ENCODE measurements at places on chromosomes 3 and 15. TPM values are rescaled to one million over a fixed set of nuclear protein-coding genes. Genes with fewer than 3 reads are reported as not detected.

TM6SF1 gene
- 0.81 TPM for total RNA-seq

GOLGA6L9 gene
- total RNA-seq = 0.88 TPM

RAB27A gene
- total RNA-seq = 16.7 TPM

CCDC39 gene
- not detected for total RNA-seq

GPR87 gene
- total RNA-seq = not detected

GRCh38 chr3:72102112-72102616, 317.2 kb upstream of the PROK2 start:
- no peak for DNase-seq

GRCh38 chr3:64666171-64666588, 21.6 kb downstream of the ADAMTS9 start:
- no peak for DNase-seq

- peak; percentile 67 for DNase-seq
Measured at GRCh38 chr3:46948830-46949671, 27.5 kb downstream of the CCDC12 start.

DNA sequence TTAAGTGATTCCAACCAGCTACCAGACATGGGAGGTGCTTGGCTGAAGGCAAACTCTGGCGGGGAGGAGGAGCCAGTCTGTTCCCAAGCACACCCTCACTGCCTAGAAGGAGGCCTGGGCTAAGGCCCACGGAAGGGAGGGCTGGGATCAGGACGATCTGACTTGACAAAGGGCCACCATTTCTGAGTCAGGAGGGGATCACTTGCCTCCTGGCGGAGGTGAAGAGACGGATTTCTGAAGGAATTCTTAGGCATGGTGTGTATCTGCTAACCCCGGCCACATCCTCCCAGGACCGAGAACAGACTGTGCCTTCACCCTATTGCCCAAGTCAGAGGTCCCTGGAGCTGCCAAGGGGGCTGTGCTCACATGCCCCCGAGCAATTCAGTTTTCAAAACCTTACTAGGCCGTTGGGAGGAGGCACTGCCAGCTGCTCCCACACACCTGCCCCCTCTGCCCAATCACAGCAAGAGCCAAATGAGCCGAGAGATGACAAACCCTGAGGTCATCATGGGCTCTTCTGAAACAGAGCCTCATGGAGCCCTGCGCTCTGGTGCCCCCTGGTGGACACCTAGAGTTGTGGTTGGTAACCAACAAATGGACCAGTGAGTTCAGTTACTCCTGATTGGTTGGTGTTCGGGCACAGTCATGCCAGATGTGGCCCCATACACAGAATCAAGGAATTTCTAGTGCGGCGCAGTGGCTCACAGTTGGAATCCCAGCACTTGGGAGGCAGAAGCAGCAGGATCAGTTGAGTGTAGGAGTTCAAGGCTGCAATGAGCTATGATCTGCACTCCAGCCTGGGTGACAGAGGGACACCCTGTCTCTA, 6.5 kb upstream of the TNK2 start:
- DNase-seq = peak; percentile 93

KY gene
- total RNA-seq = not detected

TRANK1 gene
- total RNA-seq = 27.1 TPM

DNA sequence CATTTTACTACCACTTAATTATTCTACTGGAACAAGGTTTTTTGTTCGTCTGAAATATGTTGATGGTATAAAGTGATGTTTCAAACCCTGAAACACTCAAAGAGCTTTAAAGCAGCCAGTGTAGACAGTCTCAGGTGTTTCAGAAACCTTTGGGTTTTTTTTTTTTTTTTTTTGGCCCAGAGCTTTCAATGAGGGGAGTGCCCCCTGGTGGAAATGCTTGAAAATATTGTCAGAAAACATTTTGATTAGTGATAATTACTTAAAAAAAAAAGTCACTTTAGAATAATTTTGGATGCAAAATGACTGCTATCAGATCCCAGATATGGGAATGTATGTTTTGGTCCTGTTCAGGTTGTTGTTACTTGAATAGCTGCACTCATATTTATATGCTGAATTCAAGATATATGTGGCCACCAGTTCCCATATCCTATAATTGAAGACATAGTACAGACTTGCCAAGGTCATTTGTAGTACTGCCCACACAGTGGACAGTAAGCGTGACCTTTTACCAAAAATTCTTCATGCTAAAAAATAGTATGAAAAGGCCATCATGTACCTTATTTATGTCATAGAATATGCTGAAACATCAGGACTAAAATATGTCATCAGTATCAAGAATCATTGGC, 35.9 kb downstream of the SATB1 start:
- no peak for DNase-seq

DNA sequence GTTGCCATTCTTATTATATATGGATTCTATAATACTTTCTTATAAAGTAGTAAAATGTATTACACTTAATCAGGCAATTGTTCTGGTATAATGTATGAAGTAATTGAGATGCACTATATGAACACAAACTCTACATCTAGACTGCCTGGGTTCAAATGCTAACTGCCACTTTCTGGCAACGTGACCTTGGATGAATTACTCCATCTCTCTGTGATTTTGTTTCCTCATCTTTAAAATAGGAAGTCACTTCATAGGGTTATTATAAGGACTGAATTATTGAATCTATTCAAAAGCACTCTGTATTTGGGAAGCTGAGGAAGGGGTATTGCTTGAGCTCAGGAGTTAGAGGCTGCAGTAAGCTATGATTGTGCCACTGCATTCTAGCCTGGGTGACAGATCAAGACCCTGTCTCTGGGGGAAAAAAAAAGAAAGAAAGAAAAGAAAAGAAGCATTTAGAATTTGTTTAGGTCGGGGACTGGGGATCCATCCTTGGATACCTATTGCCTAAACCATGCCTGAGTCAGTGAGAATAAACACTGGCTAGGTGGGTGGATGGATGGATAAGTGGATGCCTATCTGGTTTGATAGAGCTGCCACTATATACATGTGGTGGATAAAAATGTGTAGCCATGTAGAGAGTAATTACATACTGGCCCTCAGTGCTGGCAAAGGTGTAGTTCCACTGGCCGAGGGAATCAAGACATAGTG, 2.5 kb downstream of the TM4SF1 start:
- DNase-seq = no peak

SEMA6D gene
- total RNA-seq = 2.7 TPM

DNA sequence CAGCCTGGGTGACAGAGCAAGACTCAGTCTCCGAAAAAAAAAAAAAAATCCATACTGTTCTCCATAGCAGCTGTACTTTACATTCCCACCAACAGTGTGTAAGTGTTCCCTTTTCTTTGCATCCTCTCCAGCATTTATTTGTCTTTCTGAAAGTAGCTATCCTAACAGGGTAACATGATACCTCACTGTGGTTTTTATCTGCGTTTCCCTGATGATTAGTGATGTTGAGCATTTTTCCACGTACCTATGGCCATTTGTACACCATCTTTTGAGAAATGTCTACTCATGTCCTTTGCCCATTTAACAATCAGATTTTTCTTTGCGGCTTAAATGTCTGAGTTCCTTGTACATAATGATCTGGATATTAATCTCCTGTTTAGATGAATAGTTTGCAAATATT, 119.3 kb downstream of the RFX7 start:
- no peak for DNase-seq

- no peak for DNase-seq
Measured at GRCh38 chr3:141840737-141841544, 35.5 kb upstream of the ATP1B3 start.

CADPS gene
- total RNA-seq = 0.10 TPM

GRCh38 chr15:40160689-40161688, at the start of gene BUB1B:
Gene BUB1B, plus strand, starts transcription at chr15:40161069. Its CDS starts 152 bp downstream, at chr15:40161221.
- DNase-seq = peak; percentile 94

- DNase-seq = no peak
Measured at GRCh38 chr3:12716605-12717151, 42.4 kb downstream of the TMEM40 start.

GRCh38 chr3:49343163-49343562, 3.3 kb upstream of the USP4 start:
- no peak for DNase-seq

MCCC1 gene
- 46.1 TPM for total RNA-seq

SNTN gene
- not detected for total RNA-seq

GRCh38 chr3:49879721-49880120, 10.0 kb upstream of the CAMKV start:
- no peak for DNase-seq

DNA sequence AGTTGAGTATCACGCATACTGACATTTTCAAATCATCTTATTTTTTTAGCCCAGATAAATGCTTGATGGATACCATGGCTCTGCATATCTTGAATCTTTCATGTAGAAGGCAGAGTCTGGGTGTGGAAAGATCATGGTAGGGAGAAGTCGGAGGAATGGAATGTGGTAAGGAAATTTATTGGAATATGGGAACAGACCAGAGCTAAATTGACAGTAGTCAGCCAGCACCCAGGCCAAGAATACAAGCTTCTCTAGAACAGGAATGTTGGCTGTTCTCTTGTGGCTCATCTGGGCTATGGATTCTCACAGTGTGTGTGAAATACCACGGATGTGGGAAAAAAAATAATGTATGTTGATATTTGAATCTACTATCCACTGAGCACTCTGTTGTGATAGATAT, 305.7 kb upstream of the COL8A1 start:
- no peak for DNase-seq

SAMD7 gene
- total RNA-seq = not detected

DNA sequence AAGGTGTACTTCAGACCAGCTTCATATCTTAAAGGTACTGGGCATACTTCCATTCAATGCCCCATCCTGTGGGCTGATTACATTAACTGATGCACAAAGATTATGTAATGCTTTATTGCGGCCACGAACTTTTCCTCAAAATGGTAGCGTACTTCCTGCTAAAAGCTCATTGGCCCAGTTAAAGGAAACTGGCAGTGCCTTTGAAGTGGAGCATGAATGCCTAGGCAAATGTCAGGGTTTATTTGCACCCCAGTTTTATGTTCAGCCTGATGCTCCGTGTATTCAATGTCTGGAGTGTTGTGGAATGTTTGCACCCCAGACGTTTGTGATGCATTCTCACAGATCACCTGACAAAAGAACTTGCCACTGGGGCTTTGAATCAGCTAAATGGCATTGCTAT, 3.4 kb downstream of the SKIL start:
- DNase-seq = no peak

- DNase-seq = no peak
Measured at GRCh38 chr3:17232442-17232841, 347.7 kb downstream of the PLCL2 start.

DNA sequence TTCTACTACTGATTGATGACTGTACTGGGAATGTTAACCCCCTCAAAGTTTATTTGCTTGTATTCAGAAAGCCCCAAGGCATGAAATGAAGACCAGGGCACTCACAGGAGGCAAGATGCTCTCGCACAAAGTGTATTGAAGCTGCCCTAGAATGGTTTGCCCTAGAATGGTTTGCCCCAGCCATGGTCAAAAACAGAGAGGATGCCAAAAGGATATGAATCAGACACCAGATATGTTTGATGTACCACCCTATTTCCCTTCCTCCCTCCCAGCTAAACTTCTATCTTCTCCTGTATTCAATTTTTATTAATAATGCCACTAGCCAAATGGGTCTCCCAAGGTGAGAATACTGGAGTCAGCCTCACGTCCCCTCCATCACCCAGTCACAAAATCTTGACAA, 101.3 kb downstream of the TMCO5A start:
- DNase-seq = no peak

DNA sequence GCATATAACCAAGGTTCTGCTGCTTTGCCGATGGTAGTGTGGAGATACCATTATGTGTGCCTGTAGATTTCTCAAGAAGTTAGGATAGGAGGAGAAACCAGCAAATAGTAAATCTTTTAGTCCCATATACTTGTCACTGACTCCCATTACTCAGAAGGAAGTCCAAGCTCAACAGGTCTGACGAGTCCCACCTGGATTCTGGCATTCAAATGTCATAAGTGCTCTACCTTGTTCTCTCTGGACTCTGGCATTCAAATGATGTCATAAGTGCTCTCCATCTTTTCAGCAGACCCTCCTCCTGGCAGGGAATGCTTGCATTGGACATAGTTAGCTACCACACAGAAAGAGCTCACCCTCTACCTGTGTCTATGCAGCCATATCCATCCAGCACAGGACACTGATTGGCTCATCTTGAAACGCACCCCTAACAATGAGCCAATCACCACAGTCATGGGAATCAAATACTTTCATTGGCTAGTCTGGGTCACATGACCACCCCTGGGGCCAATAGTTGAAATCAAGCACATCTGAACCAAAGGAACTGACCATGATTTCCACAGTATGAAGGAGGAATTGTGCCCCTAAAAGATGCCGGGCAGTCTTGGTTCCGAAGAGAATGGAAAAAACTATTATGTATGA, 205.0 kb upstream of the ADAMTS9 start:
- no peak for DNase-seq

- DNase-seq = no peak
Measured at GRCh38 chr3:146166415-146166821, 5.4 kb upstream of the PLOD2 start.

GRCh38 chr3:32973982-32974381, 22.5 kb downstream of the CCR4 start:
- no peak for DNase-seq

TRIM42 gene
- not detected for total RNA-seq

WDR49 gene
- not detected for total RNA-seq

DNA sequence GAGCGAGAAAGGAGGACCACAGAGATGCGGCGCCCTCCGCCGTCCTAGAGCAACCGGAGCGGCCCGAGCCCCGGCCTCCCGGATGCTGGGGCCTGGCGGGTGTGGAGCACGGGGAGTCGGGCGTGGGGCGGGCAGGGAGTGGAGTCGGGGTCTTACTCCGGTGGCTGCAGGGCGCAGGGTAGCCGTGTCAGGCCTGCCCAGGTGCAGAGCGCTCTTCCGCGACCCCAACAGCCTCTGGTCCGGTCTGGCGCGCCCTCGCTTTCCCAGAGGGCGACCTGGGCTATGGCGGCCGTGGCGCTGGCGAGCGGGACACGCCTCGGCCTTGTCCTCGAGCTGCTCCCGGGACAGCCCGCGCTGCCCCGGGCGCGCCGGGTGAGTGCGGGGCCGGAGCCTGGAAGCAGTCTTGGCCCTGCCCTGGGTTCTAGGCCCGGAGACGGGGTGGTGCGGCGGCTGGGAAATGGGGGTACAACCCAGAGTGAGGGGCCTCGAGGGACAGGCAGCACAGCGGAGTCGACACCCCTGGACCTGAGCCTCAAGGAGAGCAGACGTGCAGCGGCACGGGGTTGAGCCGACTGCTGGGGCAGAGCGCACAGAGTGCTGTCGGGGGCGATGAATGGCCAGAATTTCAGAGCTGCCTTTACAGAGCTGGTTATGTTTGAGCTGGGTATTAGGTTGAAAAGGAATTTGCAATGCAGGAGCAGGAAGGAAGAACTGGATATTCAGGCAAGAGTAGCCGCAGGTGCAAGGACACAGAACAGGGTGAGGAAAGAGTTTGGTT, at the start of gene ZNF662:
Gene ZNF662 (plus strand): TSS at position 73 of the 778 bp plus-strand sequence. CDS start 1,973 bp downstream, outside the sequence.
- DNase-seq = peak; percentile 58

Data from left lobe of liver (tissue), 2 donors.